ENCODE measurements at places on chromosomes 3 and 15. TPM values are rescaled to one million over a fixed set of nuclear protein-coding genes. Genes with fewer than 3 reads are reported as not detected.

- no peak for DNase-seq
Measured at GRCh38 chr3:44342176-44342790, 3.7 kb downstream of the TCAIM start.

DNA sequence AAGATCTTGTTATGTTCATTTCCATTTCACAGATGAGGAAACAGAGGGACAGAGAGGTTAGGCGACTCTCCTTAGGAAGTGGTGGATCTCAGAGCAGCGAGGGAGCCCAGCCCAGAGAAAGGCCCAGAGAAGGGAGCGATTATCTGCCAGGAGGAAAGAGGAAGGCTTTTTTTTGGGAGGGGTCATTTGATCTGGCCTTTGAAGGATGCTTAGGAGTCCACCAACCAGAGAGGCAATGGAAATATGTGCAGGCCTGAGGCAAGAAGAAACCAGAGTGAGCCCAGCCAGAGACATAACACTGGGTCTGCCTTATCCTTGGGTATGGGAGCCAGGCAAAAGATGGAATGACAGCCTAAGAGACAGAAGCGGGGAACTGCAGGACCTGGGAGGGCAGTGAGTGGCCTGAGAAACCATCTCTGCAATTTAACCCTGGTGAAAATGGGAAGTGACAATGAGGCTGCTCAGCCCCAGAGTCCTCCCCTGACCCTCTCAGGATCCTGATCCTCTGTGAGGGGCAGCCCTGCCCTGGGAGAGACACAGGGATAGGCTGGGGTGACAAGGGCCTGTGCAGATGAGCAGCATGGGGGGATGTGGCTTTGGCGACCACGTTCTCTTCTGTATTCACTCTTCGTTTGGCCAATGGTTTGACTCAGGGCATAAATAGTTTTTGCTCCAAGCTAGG lies 163.2 kb downstream of the WNT7A start:
- DNase-seq, result no peak

GRCh38 chr3:70247955-70248354 lies 64.5 kb downstream of the MDFIC2 start:
- no peak for DNase-seq

DNA sequence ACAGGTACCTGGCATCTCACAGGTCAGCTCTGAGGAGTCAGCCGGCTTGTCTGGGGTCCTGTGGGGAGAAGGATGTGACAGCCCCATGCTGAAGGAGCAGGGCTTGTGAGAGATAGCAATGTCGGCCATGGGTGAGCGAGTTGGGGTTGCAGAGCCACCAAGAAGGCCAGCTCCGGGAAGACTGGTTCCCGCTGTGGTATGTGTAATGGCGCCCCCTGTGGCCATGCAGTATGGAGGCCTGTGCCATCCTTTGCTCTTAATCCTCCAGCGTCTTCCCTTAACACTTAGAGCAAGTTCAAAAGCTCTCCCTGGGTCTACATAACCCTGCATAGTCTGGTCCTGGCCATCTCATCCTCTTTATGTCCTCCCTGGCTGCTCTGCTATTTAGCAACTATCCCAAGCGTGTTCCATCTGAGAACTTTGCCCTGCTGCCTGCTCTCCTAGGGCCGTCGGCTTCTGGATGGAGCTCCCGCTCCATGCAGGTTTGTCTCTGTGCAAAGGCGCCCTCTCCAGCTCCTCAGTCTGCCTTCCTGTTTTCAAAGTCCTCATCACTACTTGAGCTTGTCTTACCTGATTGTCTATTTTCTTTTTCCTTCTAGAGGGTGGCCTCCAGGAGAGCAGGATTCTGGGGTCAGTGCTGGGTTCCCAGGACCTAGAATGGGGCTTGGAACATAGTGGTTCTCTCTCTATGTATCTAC lies 40.8 kb upstream of the IQCF6 start:
- DNase-seq, result no peak

DNA sequence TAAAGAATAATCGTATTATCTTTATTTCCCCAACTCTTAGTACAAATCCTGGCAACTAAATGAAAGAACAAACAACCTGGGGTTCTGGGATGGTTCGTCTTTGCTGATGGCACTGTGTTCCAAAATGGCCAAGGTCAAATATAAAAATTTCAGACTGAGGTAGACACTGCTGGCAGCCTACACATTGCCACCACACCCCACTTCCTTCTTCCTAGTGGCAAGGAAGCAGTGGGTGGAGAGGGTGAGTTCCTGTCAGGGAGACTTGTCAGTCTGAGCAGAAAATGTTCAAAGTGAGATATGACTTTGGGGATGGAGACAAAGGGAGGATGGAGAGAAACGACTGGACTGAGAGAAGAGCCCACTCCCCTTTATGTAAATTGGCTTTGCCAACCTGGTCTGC lies 69.6 kb downstream of the LMCD1 start:
- DNase-seq, result no peak

GRCh38 chr3:18666655-18667054 lies 241.5 kb upstream of the SATB1 start:
- no peak for DNase-seq

DNA sequence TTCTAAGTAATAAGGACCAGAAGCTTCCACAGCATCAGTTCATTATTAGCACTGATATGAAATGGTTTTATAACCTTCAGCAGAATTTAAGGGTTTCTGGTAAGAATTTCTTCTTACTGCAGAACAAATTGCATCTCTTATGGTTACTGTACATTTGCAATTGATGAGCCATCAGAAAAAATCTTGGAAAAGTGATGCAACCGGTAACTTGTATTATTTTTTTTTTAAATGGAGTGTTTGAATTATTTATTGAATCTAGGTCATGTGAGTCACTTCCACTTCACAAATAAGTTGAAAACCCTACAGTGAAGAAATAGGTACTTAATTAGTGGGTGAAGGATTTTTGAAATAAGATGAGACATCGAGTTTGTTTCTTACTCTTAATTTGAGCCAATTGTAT lies 786.0 kb downstream of the TUSC7 start:
- DNase-seq, result no peak

- no peak for DNase-seq
Measured at GRCh38 chr15:27746401-27746955, 352.6 kb downstream of the OCA2 start.

SLC7A14 gene
- not detected for total RNA-seq

GHSR gene
- not detected for total RNA-seq

TCF12 gene
- total RNA-seq, result 44.0 TPM
